CD4-positive, alpha-beta memory T cell (primary cell): ENCODE measurements at places on chromosomes 4 and X.

DNA sequence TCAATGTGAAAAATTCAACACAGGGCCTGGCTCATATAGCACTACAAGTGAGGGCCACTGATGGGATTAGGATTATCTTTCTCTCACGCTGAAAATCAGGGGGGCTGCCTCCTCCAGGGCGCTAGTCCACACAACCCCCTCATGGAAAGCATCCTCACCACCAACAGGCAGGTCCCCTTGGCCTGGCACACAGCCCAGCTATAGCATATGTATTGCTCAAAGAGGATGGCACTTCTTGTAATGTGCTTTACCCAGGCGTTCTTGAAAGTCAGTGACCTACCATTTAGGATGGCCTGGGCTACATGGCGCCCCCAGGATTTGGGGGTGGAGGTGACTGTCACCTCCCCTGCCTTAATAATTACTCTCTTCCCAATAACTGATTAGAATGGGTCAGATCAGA is 71.0 kb upstream of the LSM6 start:
- H3K27me3 ChIP-seq: no peaks in the 10 kb centered on the region
- no peaks in the 10 kb centered on the region for H3K36me3 ChIP-seq
- no peak overlapping the region for H3K27ac ChIP-seq
- DNase-seq: no peak
- no peak overlapping the region for H3K4me3 ChIP-seq
- no peaks in the 10 kb centered on the region for H3K4me1 ChIP-seq

GRCh38 chrX:133813971-133814370 is 171.4 kb downstream of the GPC3 start:
- H3K36me3 ChIP-seq: no peaks in the 10 kb centered on the region
- H3K27ac ChIP-seq: no peak overlapping the region
- no peaks in the 10 kb centered on the region for H3K4me1 ChIP-seq
- no peak overlapping the region for H3K4me3 ChIP-seq
- H3K27me3 ChIP-seq: no peaks in the 10 kb centered on the region
- DNase-seq: no peak

- H3K36me3 ChIP-seq: no peaks in the 10 kb centered on the region
- no peak overlapping the region for H3K4me3 ChIP-seq
- DNase-seq: no peak
- no peaks in the 10 kb centered on the region for H3K4me1 ChIP-seq
- no peak overlapping the region for H3K27ac ChIP-seq
Measured at GRCh38 chr4:162401021-162401420, 237.2 kb upstream of the FSTL5 start.

GRCh38 chrX:53087388-53087831 is 5.2 kb downstream of the TSPYL2 start:
- peaks cover 30% of the 10 kb centered on the region for H3K4me1 ChIP-seq
- H3K27ac ChIP-seq: peak overlapping the region; percentile 90
- H3K36me3 ChIP-seq: peaks cover 17% of the 10 kb centered on the region
- no peaks in the 10 kb centered on the region for H3K27me3 ChIP-seq
- DNase-seq: no peak

- H3K4me3 ChIP-seq: no peak overlapping the region
- H3K27me3 ChIP-seq: no peaks in the 10 kb centered on the region
- no peak for DNase-seq
Measured at GRCh38 chr4:176387571-176387970, 67.8 kb downstream of the SPCS3 start.

DNA sequence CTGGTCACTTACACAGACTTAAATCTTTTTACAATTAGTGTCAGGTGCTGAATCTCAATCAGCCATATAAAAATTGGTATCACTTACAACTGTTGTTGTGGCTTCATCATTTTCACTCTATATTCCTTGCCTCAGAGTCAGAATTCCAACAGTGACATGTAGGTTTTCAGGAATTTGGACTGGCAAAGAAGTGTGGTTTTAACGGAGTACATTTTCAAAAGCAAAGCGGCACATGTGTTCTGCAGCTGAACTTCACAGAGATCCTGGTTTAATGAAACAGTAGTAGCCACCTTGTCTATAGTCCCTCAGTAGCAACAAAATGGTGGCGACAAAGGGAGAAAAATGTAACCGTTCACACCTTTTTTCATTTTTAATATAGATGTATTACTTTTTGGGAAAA is 486.6 kb downstream of the FAT4 start:
- H3K4me1 ChIP-seq: no peaks in the 10 kb centered on the region
- H3K27me3 ChIP-seq: no peaks in the 10 kb centered on the region
- H3K27ac ChIP-seq: no peak overlapping the region
- DNase-seq: no peak
- no peaks in the 10 kb centered on the region for H3K36me3 ChIP-seq

DNA sequence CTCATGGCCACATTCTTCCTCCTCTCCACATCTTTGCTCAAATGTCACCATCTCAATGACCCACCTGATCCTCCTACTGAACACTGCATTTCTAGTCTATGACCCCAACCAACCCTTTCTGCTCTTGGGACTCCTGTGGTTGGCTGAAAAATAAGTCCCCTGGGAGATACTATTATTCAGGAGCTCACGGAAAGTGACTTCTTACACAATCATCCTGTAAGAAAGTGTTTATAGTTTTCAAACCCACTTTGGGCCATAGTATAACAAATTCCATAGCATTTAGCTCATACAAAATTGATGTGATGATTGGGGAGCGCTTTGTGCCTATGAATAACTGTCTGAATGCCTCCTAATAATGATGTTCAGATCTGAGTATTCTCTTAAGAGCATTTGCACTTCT is 161.4 kb upstream of the HS3ST1 start:
- no peaks in the 10 kb centered on the region for H3K4me1 ChIP-seq
- no peaks in the 10 kb centered on the region for H3K27me3 ChIP-seq
- no peak overlapping the region for H3K27ac ChIP-seq
- H3K4me3 ChIP-seq: no peak overlapping the region
- no peaks in the 10 kb centered on the region for H3K36me3 ChIP-seq
